Transverse colon (tissue), 4 donors: ENCODE measurements at places on chromosomes 6 and 20. TPM values are rescaled to one million over a fixed set of nuclear protein-coding genes. Genes with fewer than 3 reads are reported as not detected.

DNA sequence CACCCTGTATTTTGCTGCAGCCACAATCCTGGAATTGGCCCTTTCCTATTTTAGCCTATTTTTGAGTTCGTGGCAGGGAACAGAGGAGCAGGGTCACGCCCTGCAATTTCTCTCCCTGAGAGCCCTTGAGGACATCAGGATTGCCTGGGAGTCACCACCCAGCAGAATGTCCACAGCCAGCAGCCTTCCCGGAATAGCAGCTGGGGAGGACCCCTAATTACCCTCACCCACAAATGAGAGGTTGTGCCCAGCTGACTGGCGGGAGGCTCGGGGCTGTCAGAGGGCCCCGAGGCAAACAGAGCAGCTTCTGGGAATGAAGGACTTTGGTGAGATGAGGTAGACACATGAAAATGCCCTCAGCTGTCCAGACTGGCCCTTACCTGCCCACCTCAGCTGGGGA, 165.1 kb downstream of the PREX1 start:
- no peak for DNase-seq

DNA sequence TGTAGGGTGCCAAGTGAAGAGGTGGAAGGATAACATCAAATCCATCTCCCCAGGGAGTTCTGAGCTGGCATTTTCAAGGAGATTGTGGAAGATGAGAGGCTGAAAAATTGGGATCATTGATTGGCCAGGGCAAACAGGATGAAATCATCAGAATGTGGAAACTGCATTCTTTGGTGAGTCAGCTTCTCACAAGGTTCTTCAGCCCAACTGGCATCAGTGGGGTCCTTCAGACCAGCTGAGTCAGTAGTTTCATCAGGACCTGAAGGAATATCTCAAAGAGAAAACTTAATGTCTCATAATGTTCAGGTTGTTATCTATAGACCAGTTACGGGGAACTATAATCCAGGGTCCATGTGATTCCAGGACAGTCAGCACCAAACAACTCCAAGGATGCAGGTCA, 195.8 kb downstream of the HAO1 start:
- DNase-seq, result no peak

GRCh38 chr6:148240861-148241477, 101.7 kb upstream of the SASH1 start:
- DNase-seq, result no peak

- no peak for DNase-seq
Observed at GRCh38 chr6:68777956-68778355, 142.9 kb downstream of the ADGRB3 start.

- DNase-seq, result no peak
Observed at GRCh38 chr6:158868890-158869825, 50.0 kb upstream of the EZR start.

DNA sequence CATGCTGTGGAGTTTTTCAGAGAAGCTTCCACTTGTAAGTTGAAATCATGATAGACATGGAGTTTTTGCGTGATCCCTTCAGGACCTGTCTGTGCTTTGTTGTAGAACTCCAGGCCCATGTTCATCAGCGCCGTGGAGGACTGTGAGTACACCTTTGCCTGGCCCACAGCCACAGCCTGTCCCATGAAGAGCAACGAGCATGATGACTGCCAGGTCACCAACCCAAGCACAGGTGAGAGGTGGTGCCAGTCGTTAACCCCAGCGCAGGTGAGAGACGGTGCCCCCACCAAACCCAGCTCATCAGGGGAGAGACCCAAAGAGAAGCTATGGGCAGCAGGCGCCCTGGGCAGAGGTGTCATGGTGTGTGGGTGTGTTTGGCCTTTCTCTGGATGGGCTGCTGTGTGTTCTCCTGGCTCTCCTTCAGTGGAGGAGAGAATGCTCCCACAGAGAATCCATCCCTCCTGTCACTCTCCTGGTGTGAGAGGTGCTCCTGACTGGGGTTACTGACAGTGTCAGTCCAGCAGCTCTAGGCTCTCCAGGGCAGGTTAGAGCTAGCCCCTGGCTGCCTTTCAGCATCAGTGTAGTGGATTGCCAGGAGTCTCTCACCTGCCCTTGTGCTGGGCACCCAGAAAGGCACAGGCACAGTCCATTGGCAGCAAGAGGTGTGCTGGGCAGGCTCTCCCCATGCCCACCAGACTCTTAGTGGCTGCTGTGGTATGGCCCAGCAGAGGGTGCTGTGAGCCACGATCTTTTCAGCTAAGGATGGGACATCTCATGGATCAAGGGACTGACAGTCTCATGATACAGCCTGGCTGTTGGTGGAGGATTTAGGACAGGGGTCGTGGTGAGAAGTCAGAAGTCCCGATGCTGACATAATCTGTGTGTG, 49.6 kb upstream of the SLC22A1 start:
- DNase-seq, result no peak

- no peak for DNase-seq
Observed at GRCh38 chr20:58967652-58968429, 13.2 kb upstream of the NELFCD start.

GRCh38 chr20:21796059-21796458, 90.6 kb downstream of the PAX1 start:
- no peak for DNase-seq

- peak; percentile 37 for DNase-seq
Observed at GRCh38 chr20:34343458-34344211, 19.4 kb upstream of the ITCH start.

DNA sequence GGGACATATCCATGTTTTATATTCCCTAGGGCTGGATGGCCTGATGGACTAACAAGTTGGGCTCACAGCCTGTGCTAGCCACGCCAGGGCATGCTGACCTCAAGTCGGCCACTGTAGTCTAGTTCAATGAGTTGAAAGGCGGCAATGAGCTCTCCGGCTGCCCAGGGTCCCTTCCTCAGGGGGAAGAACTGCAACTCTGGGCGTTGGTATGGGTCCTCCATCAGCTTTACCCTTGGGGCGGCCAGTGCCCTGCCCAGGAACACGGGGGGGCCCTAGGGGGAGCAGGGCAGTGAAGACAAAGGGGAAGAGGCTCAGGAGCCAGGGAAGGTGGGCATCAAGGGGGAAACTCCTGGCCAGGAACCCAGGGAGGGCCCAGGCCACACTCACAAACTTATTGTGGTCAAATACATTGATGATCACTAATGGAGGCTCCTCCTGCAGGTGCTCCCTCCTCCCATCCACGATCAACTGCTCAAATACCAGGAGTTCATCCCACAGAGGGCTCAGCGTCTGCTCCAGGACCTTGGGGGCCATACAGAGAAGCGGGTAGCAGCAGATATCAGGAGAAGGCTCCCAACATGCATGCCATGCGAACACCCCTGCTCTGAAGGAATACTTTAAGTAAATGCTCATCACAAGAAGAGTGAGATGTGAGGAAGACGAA, 32.8 kb upstream of the SPAG4 start:
- DNase-seq, result no peak

DNA sequence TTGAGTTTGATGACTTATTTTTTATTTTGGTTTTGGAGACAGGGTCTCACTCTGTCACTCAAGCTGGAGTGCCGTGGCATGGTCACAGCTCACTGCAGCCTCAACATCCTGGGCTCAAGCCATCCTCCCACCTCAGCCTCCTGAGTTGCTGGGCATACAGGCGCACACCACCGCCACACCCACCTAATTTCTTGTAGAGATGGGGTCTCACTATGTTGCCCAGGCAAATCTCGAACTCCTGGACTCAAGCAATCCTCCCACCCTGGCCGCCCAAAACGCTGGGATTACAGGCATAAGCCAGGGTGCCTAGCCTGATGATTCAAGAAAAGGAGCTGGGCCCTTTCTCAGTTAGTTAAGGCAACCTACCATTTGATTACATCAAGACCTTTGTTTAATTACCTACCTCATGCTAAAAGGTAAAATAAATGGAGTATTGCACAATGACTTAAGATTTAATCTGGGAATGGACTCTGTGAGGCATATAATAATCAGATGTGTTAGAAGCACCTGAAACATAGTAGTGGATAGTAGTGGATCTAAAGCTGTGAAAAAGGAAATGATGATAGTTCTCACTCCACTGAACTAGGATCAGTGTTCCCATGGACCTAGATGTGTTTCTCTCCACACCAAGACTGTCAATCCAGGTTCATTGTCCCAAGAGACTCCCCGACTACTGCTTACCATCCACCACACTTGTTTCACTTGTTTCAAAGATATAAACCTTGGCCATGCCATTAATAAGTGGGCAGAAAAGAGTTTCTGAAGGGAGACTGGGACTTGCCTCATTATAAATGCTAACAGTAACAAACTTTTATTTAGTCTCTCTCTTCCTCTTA, 2.1 kb downstream of the TNFRSF21 start:
- DNase-seq, result no peak

GRCh38 chr6:5401845-5402738, 140.8 kb downstream of the FARS2 start:
- no peak for DNase-seq

The ID4 gene
- total RNA-seq, result 7.1 TPM
